ENCODE measurements at places on chromosomes 1 and 21. TPM values are rescaled to one million over a fixed set of nuclear protein-coding genes. Genes with fewer than 3 reads are reported as not detected.

The FCRL1 gene
- 0.19 TPM for total RNA-seq

DNA sequence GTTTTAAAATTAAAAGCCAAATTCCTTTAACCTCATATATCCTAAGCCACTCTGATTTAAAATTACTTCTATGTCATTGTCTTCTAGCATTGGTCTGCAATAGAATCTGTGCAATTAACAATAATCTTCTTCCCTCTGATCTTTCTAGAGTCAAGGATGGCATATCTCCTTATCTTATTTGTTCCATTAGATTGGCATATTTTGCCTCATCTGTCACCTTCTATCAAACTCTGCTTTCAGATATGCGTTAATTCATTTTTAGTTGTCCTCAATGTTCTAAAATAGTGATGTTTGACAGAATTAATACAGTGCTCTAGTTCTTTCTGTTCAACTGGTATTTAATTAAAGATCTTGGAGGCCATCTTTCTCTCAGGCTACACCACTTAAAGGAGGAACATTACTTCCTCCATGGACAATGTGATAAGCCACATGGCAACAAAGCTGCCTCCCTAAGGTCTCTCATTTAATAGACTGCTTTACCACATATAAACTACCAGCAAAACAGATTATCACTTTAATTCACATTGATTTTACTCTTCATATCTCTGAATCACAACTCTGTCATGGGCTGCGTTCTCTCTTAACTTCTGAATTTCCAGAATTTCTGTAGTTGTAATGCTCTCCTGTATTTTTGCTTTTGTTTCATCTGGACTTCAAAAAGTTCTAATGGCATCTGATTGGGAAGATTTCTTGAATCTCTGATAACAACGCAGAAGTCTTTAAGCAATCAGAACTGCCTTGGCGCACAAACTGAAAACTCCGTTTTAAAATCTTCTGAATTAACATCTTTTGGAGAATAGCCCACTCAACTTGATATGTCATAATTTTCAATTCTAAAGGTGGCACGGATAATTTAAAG lies 2.8 kb downstream of the NRIP1 start:
- no peak for DNase-seq

The CD48 gene
- total RNA-seq, result 3.6 TPM

DNA sequence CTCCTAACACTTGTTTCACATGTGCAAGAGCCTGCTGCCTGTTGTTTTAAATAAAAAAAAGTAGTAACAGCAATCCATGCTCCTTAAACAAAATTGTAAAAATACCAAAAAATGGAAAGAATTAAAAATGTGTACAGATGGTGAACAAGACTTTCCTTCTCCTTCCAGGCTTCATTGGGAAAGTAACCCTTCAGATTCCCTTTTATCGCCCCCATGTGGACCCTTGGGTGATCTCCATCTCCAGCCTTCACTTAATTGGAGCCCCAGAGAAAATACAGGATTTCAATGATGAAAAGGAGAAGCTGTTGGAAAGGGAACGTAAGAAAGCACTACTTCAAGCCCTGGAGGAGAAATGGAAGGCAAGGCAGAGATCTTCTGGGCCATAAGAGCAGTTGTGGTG lies 14.2 kb downstream of the VPS13D start:
- no peak for DNase-seq

DNA sequence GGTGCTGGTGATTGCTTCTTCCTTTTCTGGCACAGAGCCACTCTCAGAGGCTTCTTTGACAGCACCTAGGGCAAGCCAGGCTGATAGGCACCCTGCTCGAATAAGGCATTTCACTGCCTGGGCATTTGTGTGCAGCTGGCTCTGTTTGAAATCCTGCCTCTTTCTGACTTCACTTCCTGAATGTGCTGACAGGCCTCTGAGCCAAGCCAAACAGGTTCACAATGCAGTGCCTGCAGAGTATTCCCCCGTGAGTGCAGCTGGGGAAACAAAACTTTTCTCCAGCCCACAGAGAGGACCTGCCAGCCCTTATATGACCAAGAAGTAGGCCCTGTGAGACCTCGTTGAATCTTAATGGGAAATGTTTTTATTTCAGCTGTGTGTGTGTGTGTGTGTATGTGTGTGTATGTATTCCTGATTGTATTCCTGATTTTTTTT lies 10.4 kb downstream of the JUN start:
- DNase-seq, result peak; percentile 83

GRCh38 chr21:41396558-41397075 lies 29.4 kb upstream of the MX1 start:
- peak; percentile 55 for DNase-seq

DNA sequence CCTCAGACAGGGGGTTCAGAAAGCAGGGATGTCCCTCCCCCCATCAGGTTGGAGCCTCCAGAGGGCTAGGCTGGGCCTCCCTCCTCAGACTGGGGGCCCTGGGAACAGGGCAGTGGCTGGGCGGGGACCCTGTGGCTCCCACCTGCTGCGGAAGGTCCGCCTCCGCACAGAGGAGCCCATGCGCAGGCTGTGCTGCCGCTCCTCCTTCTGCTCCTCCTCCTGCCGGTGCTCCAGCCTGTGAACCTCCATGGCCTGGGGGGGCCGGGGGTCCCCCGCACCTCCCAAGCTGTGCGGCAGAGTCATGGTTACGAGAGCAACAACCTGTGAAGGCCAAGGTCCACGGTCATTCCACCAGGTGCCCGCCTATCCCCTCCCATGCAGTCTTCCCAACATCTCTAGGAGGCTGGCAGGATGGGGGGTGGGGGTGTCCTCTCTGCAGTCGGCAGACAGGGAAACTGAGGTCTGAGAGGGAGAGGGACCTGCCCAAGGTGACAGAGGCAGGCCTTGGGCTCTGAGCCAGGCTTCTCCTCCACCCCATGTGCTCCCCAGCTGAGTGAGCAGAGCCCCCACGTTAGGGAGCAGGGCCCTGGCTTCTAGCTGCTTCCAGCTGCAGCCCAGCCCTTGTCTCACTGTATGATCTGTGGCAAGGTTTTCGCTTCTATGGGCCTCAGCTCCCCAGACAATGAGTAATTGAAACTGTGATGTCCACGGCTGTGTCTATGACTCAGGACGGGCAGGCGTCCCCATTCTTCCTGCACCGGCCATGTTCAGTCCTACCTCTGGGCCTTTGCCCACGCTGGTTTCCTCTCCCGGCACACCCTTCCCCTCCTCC lies 3.4 kb downstream of the MYOM3 start:
- DNase-seq, result peak; percentile 69

GRCh38 chr1:96482616-96483015 lies 239.0 kb upstream of the PTBP2 start:
- no peak for DNase-seq

GRCh38 chr1:169867012-169867675 lies 26.6 kb downstream of the SCYL3 start:
- DNase-seq, result no peak

The FCMR gene
- total RNA-seq, result 3.3 TPM

- no peak for DNase-seq
Observed at GRCh38 chr1:21307210-21307609, 16.9 kb upstream of the ECE1 start.

DNA sequence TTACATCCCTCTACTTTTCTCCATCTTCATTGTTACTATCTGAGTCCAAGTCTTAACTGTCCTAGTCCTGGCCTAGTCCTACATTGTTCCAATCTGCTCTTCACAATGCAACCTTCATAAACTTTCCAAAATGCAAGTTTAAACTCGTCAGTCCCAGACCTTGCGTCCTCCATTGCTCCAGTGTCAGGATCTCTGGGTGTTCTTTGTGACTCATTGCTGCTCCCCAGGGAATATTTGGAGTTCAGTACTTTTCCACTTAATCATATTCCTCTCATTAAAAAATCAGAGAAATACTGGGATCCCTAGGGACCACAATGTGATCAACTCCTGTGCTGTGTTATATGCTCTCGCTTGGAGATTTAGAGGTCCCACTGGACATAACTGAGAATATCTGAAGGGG lies 18.0 kb upstream of the KPRP start:
- DNase-seq, result no peak

- no peak for DNase-seq
Observed at GRCh38 chr1:121595089-121595488, 410.3 kb downstream of the SRGAP2C start.

- no peak for DNase-seq
Observed at GRCh38 chr21:14773777-14774345, 227.7 kb upstream of the SAMSN1 start.

The COL24A1 gene
- total RNA-seq, result 2.2 TPM

GRCh38 chr1:231636157-231636556 lies 9.6 kb downstream of the DISC1 start:
- no peak for DNase-seq

The TMIGD3 gene
- total RNA-seq, result 6.0 TPM

- no peak for DNase-seq
Observed at GRCh38 chr1:78854556-78854955, 152.0 kb downstream of the ADGRL4 start.

DNA sequence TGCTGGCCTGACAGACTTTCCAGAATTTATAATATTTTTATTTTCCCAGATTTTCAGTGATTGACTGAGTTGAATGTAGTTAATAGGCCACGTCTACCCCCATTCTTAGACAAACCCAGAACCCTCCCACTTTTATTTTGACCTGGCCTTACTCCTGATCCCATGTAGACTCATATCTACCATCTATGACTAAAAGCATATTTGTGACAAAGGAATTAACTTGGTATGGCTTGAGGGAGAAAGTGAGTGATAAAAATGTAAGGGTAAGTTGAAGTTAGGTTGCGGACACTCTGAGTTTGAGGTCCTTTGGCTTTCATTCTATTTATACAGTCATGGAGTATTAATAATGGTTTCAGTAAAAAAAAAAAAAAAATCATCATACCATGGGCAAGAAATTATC lies 168.4 kb downstream of the KCNK2 start:
- DNase-seq, result no peak

GRCh38 chr1:84971957-84972356 lies 25.0 kb downstream of the MCOLN2 start:
- no peak for DNase-seq

- DNase-seq, result no peak
Observed at GRCh38 chr1:176211396-176212165, 4.5 kb upstream of the COP1 start.

- DNase-seq, result no peak
Observed at GRCh38 chr1:177849130-177849529, 120.7 kb downstream of the SEC16B start.

The OPRD1 gene
- not detected for total RNA-seq

The SPOCD1 gene
- 9.0 TPM for total RNA-seq

DNA sequence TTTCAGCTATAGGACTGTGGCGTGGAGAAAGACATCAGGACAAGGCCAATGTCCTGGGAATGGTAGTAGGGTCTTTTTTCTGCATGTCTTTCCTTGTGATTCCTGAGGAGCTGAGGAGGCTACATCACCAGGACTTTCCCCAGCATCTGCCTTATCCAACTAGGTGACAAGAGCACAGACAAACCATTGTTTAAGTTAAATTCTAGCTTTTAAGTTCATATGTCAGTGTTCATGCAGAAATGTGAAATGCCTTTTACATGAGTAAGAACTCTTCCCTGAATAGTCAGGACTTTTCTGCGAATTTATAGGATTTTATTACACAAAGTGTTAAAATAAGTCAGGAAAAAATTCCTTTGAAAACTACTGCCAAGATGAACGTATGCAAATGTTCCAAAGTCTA lies 154.2 kb downstream of the PTGER3 start:
- DNase-seq, result no peak

GRCh38 chr1:246107516-246108277 lies 399.4 kb downstream of the SMYD3 start:
- DNase-seq, result no peak

DNA sequence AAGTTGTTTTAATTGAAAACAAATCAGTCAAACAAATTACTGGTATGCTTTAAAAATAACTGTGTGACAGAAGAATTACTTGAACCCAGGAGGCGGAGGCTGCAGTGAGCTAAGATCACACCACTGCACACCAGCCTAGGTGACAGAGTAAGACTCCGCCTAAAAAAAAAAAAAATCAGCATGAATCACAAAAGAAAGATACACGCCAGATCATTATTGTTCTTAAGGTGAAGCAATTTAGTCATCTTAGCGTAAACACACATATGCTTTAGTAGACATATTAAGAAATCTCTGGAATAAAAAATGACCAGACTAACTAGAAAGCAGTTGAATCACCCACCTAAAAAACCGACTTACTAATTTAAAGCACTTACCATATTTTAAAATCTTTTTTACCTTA lies 20.2 kb downstream of the RERE start:
- DNase-seq, result no peak

- no peak for DNase-seq
Observed at GRCh38 chr1:96049759-96050409, 671.7 kb upstream of the PTBP2 start.

DNA sequence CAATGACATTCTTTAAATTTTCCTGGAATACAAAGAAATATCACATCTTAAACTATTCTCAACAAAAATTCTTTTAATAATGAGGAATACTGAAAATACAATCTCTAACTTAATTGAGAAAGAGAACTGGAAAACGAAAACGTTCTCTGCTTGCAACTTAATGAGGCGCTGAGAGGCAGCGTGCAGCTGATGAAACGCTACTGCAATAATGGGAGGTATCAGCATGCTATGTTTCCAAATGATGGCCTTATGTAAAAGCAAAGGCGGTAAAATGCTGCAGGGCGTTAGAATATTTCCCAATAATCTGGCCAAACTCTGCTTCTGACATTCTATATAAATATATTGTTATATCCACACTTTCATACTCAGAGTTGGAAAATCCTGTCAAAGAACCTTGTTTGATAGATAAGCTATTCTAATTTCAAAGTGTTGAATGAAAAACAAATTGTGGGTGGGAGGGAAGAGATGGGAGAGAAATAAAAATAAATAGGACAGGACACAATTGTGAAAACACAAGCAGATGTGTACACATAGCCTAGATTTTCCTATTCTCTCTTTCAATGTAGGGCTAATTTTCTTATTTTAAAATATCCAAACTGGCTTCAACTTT lies 70.9 kb downstream of the APP start:
- DNase-seq, result no peak

The TIE1 gene
- total RNA-seq, result 41.0 TPM
